T-helper 22 cell (primary cell): ENCODE measurements at places on chromosomes 2 and 18.

- no peak for DNase-seq
Observed at GRCh38 chr18:47263430-47264307, 12.2 kb upstream of the SKOR2 start.

GRCh38 chr2:37589298-37589697 lies 82.1 kb downstream of the CDC42EP3 start:
- DNase-seq: no peak

- no peak for DNase-seq
Observed at GRCh38 chr2:84546551-84546950, 30.3 kb downstream of the DNAH6 start.

DNA sequence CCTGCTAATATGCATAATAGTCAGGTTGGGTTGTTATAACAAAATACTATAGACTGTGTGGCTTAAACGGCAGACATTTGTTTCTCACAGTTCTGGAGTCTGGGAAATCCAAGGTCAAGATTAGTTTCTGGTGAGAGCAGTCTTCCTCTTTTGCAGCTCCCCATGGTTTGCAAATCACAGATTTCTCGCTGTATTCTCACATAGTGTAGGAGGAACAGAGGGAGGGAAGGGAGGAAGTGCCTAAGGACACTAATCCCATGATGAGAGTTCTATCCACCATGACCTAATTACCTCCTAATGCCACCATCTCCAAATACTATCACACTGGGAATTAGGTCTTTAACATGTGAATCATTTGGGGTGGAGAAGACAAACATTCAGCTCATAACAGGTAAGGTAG lies 20.1 kb upstream of the PTH2R start:
- no peak for DNase-seq

- DNase-seq: no peak
Observed at GRCh38 chr2:9110893-9111569, 95.6 kb upstream of the ASAP2 start.

DNA sequence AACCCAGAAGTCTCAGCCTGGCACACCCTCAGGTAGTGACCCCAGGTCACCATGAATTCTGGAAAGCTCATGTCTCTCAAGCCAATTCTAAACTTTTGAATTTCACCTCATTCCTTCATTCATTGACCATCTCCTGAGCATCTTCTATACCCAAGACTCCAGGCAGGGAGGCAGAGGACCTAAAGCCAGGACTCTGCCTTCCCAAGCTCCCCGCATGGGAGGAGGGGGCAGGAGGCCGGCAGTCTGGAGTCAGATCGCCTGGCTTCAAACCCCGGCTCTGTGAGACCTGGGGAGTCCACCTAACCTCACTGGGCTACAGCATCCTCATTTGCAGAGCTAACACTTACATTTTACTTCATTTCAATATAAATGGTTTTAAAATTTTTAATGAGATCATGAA lies 59.0 kb downstream of the SMAD7 start:
- no peak for DNase-seq

DNA sequence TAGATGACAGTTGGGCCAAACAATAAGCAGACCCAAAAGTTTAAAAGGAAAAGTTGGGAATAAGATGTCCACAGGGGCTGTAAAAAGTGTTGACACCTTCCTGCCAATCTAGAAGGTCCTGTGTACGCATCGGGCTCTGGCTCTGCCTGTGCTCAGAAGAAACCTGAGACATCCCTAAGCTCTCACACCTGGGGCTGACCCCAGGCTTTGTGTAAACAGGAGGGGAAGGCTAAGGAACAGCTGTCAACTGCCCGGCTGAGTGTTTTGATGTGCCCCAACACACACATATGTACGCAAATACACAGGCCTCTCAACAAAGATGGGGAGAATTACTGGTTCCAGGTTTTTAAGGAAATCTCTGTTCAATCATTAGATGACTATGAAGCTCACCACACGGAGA lies 59.5 kb downstream of the TMEM131 start:
- DNase-seq: no peak

DNA sequence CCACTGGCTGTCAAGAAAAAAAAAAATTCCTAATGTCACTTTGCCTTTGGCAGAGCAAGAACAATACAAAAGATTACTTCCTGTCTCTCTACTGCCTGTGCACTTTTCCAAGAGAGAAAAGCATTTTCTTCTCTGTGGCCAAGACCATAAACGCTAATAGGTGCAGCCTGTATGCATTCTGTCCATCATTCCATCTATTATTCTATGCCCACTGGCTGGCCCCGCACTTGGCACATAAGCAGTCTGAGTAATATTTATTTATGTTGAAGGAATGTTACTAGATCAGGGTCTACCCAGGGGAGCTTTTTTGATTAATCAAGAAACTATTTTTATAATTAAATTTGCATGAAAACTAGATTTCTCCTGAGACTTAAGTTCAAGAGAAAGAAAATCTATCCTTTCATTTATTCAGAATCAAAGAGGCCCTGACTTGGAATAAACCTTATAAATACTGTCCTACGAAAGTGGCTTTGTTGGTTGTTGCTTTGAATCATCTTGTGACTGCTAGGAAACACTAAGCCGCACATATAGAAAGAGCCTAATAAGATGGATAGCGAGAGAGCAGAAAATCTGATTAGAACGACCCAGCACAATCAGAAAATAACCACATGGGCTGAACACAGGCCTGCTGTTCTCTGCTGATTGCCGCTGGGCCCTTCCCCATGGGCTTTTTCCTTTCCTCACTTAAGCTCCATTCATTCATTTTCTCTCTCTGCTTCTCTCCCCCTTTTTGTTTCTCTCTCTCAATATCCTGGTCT lies 59.4 kb downstream of the MMADHC start:
- no peak for DNase-seq

GRCh38 chr2:19746137-19746600 lies 155.6 kb downstream of the TTC32 start:
- no peak for DNase-seq

- no peak for DNase-seq
Observed at GRCh38 chr2:68250196-68250595, 2.1 kb downstream of the PPP3R1 start.
